ENCODE measurements at places on chromosomes 7 and 10. TPM values are rescaled to one million over a fixed set of nuclear protein-coding genes. Genes with fewer than 3 reads are reported as not detected.
A peak's percentile ranks its signal among the peaks of the same experiment; 100 is the strongest.

DNA sequence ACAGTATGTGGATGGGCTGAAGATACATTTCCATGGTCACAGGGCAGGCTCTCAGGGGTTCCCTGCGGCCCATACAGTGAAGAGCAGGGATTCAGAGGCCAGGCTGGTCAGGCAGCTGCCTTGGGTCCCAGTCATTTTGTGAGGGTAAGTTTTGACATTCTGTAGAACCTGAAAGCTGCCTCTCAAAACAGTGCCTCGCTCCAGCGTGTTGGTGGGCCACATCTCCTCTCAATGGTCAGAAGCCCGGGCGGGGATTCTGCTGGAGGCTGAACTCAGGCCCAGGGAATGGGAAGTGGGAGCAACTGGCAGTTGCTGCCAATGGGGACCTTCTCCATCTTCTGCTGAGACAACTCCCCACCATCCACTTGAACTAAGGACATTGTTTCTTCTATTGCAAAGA, 190.0 kb downstream of the PTPN20 start:
- H3K4me3 ChIP-seq: no peak overlapping the region
- peaks cover 13% of the 10 kb centered on the region for H3K4me1 ChIP-seq
- no peak for DNase-seq
- H3K27ac ChIP-seq: no peak overlapping the region
- H3K36me3 ChIP-seq: peaks cover 10% of the 10 kb centered on the region

GRCh38 chr10:110534571-110534970, 32.9 kb upstream of the SMC3 start:
- peaks cover 50% of the 10 kb centered on the region for H3K4me1 ChIP-seq
- no peak overlapping the region for H3K4me3 ChIP-seq
- H3K27me3 ChIP-seq: no peaks in the 10 kb centered on the region
- DNase-seq: no peak
- H3K27ac ChIP-seq: peak overlapping the region; percentile 9

GRCh38 chr10:100327007-100327717, 2.9 kb downstream of the PKD2L1 start:
- H3K36me3 ChIP-seq: no peaks in the 10 kb centered on the region
- peaks cover 47% of the 10 kb centered on the region for H3K27me3 ChIP-seq
- no peaks in the 10 kb centered on the region for H3K4me1 ChIP-seq
- no peak overlapping the region for H3K4me3 ChIP-seq

GRCh38 chr7:80098795-80099194, 35.8 kb upstream of the GNAI1 start:
- peaks cover 7% of the 10 kb centered on the region for H3K4me1 ChIP-seq
- H3K27me3 ChIP-seq: no peaks in the 10 kb centered on the region
- H3K36me3 ChIP-seq: no peaks in the 10 kb centered on the region
- DNase-seq: no peak
- H3K4me3 ChIP-seq: no peak overlapping the region

DNA sequence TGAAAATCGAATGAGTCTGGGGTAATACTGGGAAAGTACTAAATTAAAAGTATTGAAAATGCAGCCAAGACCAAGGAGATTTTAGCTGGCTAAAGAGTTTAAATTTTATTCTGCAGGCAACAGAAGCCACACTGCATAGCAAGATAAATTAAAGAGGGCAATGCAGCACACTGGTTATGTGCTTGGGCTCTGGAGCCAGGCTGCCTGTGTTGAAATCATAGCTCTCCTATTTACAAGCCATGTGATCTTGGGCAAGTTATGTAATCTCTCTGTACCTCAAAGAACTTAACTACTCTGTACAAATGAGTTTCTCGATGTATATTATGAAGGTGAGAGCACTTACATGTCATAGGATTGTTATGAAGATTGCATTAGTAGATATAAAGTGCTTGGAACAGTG, 9.9 kb downstream of the SLC25A13 start:
- no peak overlapping the region for H3K4me3 ChIP-seq
- no peak for DNase-seq
- no peaks in the 10 kb centered on the region for H3K27me3 ChIP-seq
- H3K27ac ChIP-seq: no peak overlapping the region
- H3K36me3 ChIP-seq: no peaks in the 10 kb centered on the region

- DNase-seq: peak; percentile 99
- H3K27ac ChIP-seq: peak overlapping the region; percentile 86
- peaks cover 5% of the 10 kb centered on the region for H3K36me3 ChIP-seq
- H3K4me1 ChIP-seq: peaks cover 64% of the 10 kb centered on the region
- peaks cover 5% of the 10 kb centered on the region for H3K27me3 ChIP-seq
Measured at GRCh38 chr7:131895541-131896164, 339.2 kb upstream of the PODXL start.

- no peak for DNase-seq
- no peaks in the 10 kb centered on the region for H3K36me3 ChIP-seq
- H3K27me3 ChIP-seq: no peaks in the 10 kb centered on the region
- H3K4me3 ChIP-seq: no peak overlapping the region
- H3K27ac ChIP-seq: no peak overlapping the region
- H3K4me1 ChIP-seq: peaks cover 11% of the 10 kb centered on the region
Measured at GRCh38 chr7:18939771-18940592, 177.5 kb downstream of the TWIST1 start.

DNA sequence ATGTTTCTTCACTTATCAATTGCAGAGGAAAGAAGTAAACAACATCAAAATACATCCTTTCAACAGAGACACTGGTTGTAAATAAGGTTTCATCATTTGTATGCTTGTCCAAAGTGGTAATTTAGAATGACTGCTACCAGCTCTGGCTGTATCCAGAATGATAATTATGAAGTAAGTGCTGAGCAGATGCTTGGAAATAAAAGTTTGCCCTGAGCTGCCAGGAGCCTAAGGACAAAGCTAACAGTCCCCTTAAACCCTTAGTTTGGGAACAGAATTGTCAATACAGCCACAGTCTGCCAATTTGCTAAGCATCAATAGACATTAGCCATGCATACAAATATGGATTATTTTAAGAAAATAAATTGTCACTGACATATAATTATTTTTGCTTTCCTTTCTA, 147.0 kb upstream of the SLC13A1 start:
- no peaks in the 10 kb centered on the region for H3K36me3 ChIP-seq
- no peaks in the 10 kb centered on the region for H3K4me1 ChIP-seq
- H3K27ac ChIP-seq: no peak overlapping the region

MICALL2 gene
- total RNA-seq: 15.8 TPM

TMEM213 gene
- total RNA-seq: not detected

All from HFFc6 (cell line).